ENCODE measurements at places on chromosomes 3 and 15.
A peak's percentile ranks its signal among the peaks of the same experiment; 100 is the strongest.

- peak overlapping the region; percentile 42 for H3K27ac ChIP-seq
- H3K4me1 ChIP-seq: peaks cover 3% of the 10 kb centered on the region
- no peaks in the 10 kb centered on the region for H3K36me3 ChIP-seq
- H3K4me3 ChIP-seq: no peak overlapping the region
- H3K27me3 ChIP-seq: no peaks in the 10 kb centered on the region
These were observed 296.1 kb downstream of the LSAMP start for GRCh38 chr3:116148881-116149851.

- no peaks in the 10 kb centered on the region for H3K27me3 ChIP-seq
- H3K4me3 ChIP-seq: no peak overlapping the region
- peaks cover 2% of the 10 kb centered on the region for H3K4me1 ChIP-seq
- no peaks in the 10 kb centered on the region for H3K36me3 ChIP-seq
- no peak overlapping the region for H3K27ac ChIP-seq
These were observed 16.7 kb upstream of the CCDC174 start for GRCh38 chr3:14634763-14635400.

- H3K27ac ChIP-seq: no peak overlapping the region
- no peaks in the 10 kb centered on the region for H3K36me3 ChIP-seq
- no peak overlapping the region for H3K4me3 ChIP-seq
- no peaks in the 10 kb centered on the region for H3K27me3 ChIP-seq
- no peaks in the 10 kb centered on the region for H3K4me1 ChIP-seq
These were observed 7.7 kb downstream of the CCDC54 start for GRCh38 chr3:107384907-107385306.

GRCh38 chr3:185351396-185351795 is 11.5 kb upstream of the MAP3K13 start:
- H3K27me3 ChIP-seq: no peaks in the 10 kb centered on the region
- no peak overlapping the region for H3K27ac ChIP-seq
- no peak overlapping the region for H3K4me3 ChIP-seq
- no peak for DNase-seq

- no peak for DNase-seq
- no peak overlapping the region for H3K4me3 ChIP-seq
These were observed 57.8 kb upstream of the HRH1 start for GRCh38 chr3:11096266-11097139.

- no peaks in the 10 kb centered on the region for H3K27me3 ChIP-seq
- H3K36me3 ChIP-seq: no peaks in the 10 kb centered on the region
- no peak overlapping the region for H3K4me3 ChIP-seq
- H3K4me1 ChIP-seq: no peaks in the 10 kb centered on the region
- no peak for DNase-seq
- no peak overlapping the region for H3K27ac ChIP-seq
These were observed 600.8 kb downstream of the IGSF11 start for GRCh38 chr3:118433825-118434224.

DNA sequence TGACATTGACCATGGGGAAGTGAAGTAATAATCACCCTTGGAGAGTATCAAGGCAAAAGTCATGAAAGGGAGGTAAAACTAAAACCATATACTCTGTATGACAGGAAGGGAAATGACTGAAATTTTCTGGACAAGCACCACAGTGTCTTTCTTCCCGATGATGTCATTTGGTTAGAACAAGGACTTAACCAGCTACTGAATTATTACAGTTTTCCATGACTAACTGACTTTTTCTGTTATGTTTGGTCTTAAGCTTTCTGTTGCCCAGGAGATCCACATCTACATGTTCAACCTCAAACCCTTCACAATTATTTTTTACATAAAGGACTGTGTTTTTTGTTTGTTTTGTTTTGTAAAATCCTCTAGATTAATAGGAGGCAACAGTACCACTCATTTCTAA is 191.9 kb upstream of the IL12A start:
- H3K27me3 ChIP-seq: no peaks in the 10 kb centered on the region
- H3K36me3 ChIP-seq: no peaks in the 10 kb centered on the region
- H3K27ac ChIP-seq: no peak overlapping the region
- H3K4me3 ChIP-seq: no peak overlapping the region

- H3K27ac ChIP-seq: no peak overlapping the region
- no peak for DNase-seq
- no peaks in the 10 kb centered on the region for H3K36me3 ChIP-seq
- peaks cover 1% of the 10 kb centered on the region for H3K4me1 ChIP-seq
- no peak overlapping the region for H3K4me3 ChIP-seq
These were observed 7.2 kb upstream of the FBXW12 start for GRCh38 chr3:48364840-48365239.

GRCh38 chr3:190502946-190503345 is 10.9 kb upstream of the IL1RAP start:
- H3K27ac ChIP-seq: no peak overlapping the region
- H3K4me3 ChIP-seq: no peak overlapping the region
- no peaks in the 10 kb centered on the region for H3K27me3 ChIP-seq
- DNase-seq: no peak
- H3K4me1 ChIP-seq: peaks cover under 1% of the 10 kb centered on the region

GRCh38 chr3:48945891-48946549 is 27.4 kb downstream of the ARIH2 start:
- no peak for DNase-seq
- H3K27me3 ChIP-seq: no peaks in the 10 kb centered on the region
- no peak overlapping the region for H3K27ac ChIP-seq
- H3K4me1 ChIP-seq: no peaks in the 10 kb centered on the region
- no peak overlapping the region for H3K4me3 ChIP-seq

- H3K27me3 ChIP-seq: no peaks in the 10 kb centered on the region
- H3K4me1 ChIP-seq: no peaks in the 10 kb centered on the region
- no peak overlapping the region for H3K27ac ChIP-seq
- no peaks in the 10 kb centered on the region for H3K36me3 ChIP-seq
These were observed 18.6 kb downstream of the FAM174B start for GRCh38 chr15:92636908-92637481.

- H3K36me3 ChIP-seq: no peaks in the 10 kb centered on the region
- H3K27ac ChIP-seq: no peak overlapping the region
- no peak overlapping the region for H3K4me3 ChIP-seq
- H3K27me3 ChIP-seq: no peaks in the 10 kb centered on the region
- H3K4me1 ChIP-seq: no peaks in the 10 kb centered on the region
These were observed 406.9 kb upstream of the TBL1XR1 start for GRCh38 chr3:177604181-177604580.

- H3K4me3 ChIP-seq: no peak overlapping the region
- H3K36me3 ChIP-seq: no peaks in the 10 kb centered on the region
- H3K27ac ChIP-seq: no peak overlapping the region
- H3K4me1 ChIP-seq: peaks cover 36% of the 10 kb centered on the region
- H3K27me3 ChIP-seq: no peaks in the 10 kb centered on the region
These were observed 5.8 kb upstream of the HES1 start for GRCh38 chr3:194130188-194130587.

GRCh38 chr3:48077815-48078214 is 61.6 kb upstream of the MAP4 start:
- no peaks in the 10 kb centered on the region for H3K4me1 ChIP-seq
- no peaks in the 10 kb centered on the region for H3K36me3 ChIP-seq
- H3K27ac ChIP-seq: no peak overlapping the region
- no peak overlapping the region for H3K4me3 ChIP-seq
- no peaks in the 10 kb centered on the region for H3K27me3 ChIP-seq
- no peak for DNase-seq

GRCh38 chr15:71129669-71130068 is 14.4 kb downstream of the THSD4 start:
- H3K27me3 ChIP-seq: no peaks in the 10 kb centered on the region
- no peak overlapping the region for H3K27ac ChIP-seq
- H3K4me3 ChIP-seq: no peak overlapping the region
- no peaks in the 10 kb centered on the region for H3K36me3 ChIP-seq

- H3K27ac ChIP-seq: no peak overlapping the region
- H3K4me3 ChIP-seq: no peak overlapping the region
- DNase-seq: no peak
- H3K36me3 ChIP-seq: no peaks in the 10 kb centered on the region
These were observed 101.4 kb downstream of the LMLN start for GRCh38 chr3:198061119-198062067.

- H3K27ac ChIP-seq: no peak overlapping the region
- no peak overlapping the region for H3K4me3 ChIP-seq
These were observed 392.0 kb downstream of the IL20RB start for GRCh38 chr3:137349557-137350348.

GRCh38 chr15:65377976-65378366 is at the start of gene IGDCC3:
TSS of gene IGDCC3 (minus strand) at chr15:65378002. CDS start at chr15:65377788, 214 bp downstream.
- H3K36me3 ChIP-seq: peaks cover 55% of the 10 kb centered on the region
- peak within 1 kb of the TSS; percentile 77 for H3K27ac ChIP-seq
- no peaks in the 10 kb centered on the region for H3K27me3 ChIP-seq
- peaks cover 32% of the 10 kb centered on the region for H3K4me1 ChIP-seq

DNA sequence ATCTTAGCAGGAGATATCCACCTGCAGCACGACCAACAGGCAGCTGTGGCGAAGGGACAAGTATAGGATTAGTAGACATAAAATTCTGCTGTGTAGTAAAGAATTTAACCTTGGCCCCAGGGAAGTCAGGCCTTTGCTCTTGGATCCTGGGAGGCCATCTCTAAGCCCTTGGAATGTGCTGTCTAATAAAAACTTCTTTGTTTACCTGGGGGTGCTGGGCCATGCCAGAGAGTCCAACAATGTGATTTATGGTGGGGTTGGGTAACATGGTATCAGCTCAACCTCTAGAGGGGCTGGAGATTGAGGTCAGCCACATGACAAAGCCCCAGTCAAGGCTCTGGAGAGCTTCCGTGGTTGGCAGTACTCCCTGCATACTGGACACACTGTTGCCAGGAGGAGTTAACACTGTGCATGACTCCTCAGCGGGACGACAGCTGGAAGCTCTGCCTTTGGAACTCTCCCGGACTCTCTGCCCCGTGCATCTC is 52.4 kb downstream of the HEG1 start:
- DNase-seq: no peak
- H3K27me3 ChIP-seq: no peaks in the 10 kb centered on the region
- H3K36me3 ChIP-seq: peaks cover 5% of the 10 kb centered on the region
- H3K4me3 ChIP-seq: no peak overlapping the region
- peaks cover 47% of the 10 kb centered on the region for H3K4me1 ChIP-seq
- H3K27ac ChIP-seq: no peak overlapping the region

DNA sequence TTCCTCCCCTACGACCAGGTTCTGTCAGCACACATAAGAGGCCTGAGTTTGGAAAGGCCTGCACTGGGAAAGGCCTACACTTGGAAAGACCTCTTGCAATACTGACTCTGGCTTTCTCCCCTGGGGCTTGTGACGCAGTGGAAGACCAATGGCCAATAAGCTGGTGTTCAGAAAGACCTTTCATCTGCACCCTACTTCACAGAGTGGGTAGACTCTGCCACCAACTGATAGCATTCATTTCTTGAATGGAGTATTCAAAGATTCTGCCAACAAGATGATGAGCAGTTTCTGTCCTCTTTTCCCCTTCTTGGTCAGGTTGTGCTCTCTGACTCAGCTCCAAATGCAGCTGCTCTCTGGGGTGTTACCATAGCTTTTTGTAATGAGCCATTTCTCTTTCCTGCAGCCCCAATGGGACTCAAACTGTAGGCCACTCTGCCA is 48.8 kb downstream of the TIPARP start:
- H3K4me3 ChIP-seq: no peak overlapping the region
- H3K27me3 ChIP-seq: no peaks in the 10 kb centered on the region
- H3K36me3 ChIP-seq: no peaks in the 10 kb centered on the region
- H3K27ac ChIP-seq: no peak overlapping the region
- DNase-seq: no peak

DNA sequence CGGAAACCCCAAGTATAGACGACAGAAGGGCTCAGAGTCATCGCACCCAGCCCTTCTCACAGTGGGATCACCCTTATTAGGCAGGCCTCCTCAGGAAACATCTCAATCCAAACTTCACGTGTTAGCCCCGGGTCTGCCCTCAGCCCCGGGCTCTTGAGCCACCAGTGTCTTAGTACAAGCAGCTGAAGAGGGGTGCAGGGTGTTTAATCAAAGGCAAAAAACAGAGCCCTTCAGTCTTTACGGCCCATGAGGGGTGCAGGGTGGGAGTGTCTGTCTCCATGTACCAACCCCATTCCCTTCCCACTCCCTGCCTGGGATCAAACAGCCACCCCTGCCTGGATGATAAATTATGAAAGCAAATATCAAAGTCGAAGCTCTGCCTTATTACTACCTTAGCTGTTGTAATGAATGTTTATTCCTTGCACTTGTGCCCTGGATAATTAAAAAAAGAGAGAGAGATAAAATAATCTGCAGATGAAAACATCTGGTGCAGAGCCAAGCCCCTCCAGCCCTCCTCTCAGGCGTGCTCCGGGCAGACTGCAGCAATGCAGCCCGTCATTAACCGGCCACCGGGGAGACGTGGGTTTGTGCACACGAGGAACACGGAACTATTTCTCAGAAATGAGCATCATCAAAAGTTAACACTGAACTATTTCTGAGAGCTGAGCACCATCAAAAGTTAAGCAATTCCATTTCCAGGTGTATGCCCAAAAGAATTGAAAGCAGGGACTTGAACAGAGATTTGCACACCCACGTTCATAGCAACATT is 64.5 kb downstream of the ADAMTS17 start:
- H3K27me3 ChIP-seq: no peaks in the 10 kb centered on the region
- no peak overlapping the region for H3K4me3 ChIP-seq
- H3K36me3 ChIP-seq: no peaks in the 10 kb centered on the region

- H3K27me3 ChIP-seq: peaks cover 82% of the 10 kb centered on the region
- H3K4me1 ChIP-seq: peaks cover 11% of the 10 kb centered on the region
- H3K4me3 ChIP-seq: peak overlapping the region; percentile 79
- peak; percentile 29 for DNase-seq
- no peaks in the 10 kb centered on the region for H3K36me3 ChIP-seq
- no peak overlapping the region for H3K27ac ChIP-seq
These were observed 554 bp downstream of the CHST13 start for GRCh38 chr3:126524429-126524988.

DNA sequence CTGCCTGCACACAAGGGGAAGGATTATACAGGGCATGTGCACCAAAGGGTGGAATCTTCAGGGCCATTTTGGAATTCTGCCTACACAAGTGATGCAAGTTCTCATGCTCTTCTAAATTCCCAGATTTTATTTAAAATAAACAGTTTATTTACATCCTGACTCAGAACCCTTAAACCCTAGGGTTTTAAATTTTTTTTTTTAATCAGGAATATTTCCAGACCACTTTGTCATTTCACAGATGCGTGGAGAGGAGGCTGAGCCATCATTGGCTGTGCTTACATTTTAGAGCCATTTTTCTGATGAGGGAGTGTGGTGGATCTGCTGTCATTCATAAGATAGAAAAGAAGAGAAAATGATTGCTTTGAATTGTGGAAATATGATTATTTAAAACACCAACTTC is 65.2 kb upstream of the MNS1 start:
- H3K4me1 ChIP-seq: peaks cover 2% of the 10 kb centered on the region
- no peak for DNase-seq
- H3K27me3 ChIP-seq: no peaks in the 10 kb centered on the region
- H3K4me3 ChIP-seq: no peak overlapping the region
- no peaks in the 10 kb centered on the region for H3K36me3 ChIP-seq
- no peak overlapping the region for H3K27ac ChIP-seq
